ENCODE measurements at places on chromosomes 2 and 18. TPM values are rescaled to one million over a fixed set of nuclear protein-coding genes. Genes with fewer than 3 reads are reported as not detected.

DNA sequence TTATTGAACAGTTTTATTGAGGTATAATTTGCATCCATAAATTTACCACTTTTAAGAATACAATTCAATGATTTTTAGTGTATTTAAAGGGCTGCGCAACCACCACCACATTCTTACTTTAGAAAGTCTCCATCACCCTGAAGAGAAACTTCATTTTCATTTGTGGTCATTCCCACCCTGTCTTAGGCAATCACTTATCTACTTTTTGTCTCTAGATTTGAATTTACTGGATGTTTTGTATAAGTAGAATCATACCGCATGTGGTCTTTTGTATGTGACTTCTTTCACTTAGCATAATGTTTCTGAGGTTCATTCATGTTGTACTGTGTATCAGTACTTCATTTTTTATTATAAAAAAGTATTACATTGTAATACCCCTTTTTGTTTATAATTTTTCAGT, 17.9 kb upstream of the SLC4A10 start:
- DNase-seq, result no peak

DNA sequence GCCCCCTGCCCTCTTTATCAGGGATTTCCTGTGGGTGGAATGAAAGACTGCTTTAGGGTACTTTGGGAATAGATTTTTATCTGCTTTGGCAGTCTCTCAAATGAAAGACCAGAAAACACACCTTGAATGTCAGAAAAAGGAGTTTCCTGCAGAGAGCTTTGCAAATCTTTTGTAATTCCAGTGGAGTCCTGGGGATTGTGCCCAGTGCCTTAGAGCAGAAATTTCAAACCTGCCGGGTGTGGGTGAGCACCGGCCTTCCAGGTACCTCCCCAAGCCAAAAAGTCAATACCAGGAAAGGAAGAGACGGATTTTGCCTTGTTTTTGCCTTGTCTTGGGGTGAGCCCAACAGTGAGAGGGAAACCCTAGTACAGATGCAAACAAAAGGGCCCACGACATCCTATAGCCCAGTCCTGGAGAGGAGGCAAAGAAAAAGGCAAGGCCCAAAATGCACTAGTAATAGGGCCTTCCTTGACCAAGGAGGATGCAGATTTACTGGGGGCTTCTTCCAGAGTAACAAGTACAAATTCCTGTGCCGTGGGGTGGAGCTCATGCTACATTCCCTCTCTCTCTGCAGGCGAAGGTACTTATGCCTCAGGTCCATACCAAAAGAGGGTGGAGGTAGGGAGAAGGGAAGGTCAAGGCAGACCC, 36.4 kb downstream of the FOXI3 start:
- no peak for DNase-seq

DNA sequence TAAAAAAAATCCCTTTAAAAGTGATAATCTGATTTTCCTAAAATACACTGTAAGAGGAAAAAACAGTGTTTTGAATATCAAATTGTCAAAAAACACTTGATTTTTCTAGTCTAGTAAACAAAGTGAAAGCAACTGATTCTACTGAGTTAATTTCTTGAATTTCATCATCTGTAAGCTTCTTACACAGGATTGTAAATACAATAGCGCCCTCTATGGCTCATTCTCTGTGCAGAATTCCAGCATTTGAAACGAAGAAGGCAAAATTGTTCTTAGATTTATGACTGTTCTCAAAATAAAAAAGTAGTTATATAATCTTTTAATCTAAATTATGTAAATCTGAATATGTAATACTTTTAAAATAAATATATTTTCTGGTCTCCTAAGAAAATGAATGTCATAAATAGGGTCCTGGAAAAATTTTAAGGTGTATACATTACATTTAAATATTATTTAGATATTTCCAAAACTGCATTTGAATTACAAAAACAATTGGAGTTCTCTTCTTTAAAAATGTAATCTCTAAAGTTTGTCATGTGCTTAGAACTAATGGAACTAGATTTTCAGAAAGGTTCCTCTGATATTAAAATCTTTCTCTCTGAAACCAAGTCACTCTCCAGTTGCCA, 176.9 kb upstream of the MC4R start:
- DNase-seq, result no peak

DNA sequence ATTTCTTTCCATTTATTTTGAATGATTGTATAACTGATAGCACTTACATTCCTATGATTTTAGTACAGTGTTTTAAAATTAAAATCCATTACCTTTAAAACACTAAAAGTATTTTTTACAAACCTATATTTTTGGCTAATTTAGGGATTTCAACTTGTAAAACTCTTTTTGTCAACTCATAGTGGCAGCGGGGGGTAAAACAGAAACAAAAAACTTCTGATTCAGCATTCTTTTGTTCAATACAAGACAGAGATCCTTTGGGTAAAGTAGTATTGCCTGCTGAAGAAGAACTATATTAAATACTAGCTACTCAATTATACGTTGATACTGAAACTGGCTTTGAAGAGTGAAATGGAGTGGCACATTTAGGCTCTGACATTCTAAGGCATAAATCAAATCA, 437.4 kb upstream of the CDH19 start:
- DNase-seq, result no peak

GRCh38 chr2:112962308-112963175, 15.3 kb upstream of the IL36G start:
- no peak for DNase-seq

The KCMF1 gene
- 111 TPM for total RNA-seq

The ABCB11 gene
- total RNA-seq, result not detected

DNA sequence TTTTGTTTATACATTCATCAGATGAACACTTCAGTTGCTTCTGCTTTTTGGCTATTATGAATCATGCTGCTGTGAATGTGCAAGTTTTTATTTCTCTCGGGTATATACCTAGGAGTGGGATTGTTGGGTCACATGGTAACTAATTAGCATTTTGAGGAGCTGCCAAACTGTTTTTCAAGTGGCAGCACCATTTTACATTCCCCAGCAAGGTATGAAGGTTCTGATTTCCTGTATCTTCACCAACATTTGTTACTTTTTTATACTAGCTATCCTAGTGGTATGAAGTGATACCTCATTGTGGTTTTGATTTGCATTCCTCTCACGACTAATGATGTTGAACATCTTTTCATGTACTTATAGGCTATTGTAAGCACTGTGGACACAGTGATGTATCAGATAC, 53.9 kb downstream of the DYNC1I2 start:
- no peak for DNase-seq

The RIT2 gene
- not detected for total RNA-seq

- DNase-seq, result no peak
These were observed 295.1 kb downstream of the GALR1 start for GRCh38 chr18:77544792-77545191.

GRCh38 chr2:119371111-119371510, 4.3 kb downstream of the DBI start:
- DNase-seq, result no peak

GRCh38 chr2:101895039-101895438, 96.7 kb upstream of the IL1R2 start:
- no peak for DNase-seq

The VIT gene
- not detected for total RNA-seq

DNA sequence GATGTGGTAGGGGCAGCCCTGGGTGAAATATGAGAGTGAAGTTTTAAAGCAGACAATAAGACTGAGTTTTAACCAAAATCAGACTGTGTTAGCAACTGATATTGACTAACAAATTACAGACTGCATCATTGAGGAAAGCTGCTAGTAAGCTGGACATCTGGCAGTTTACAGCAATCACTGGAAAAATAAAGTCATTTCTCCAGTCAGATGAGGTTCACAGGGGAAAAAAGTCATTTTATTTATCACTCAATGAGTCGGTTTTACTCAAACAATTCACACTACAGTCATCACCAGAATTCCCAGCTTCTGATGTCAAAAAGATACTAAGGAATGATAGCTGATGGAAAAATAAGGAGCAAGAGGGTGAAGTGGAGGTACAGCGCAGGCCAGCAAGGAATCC, 10.5 kb upstream of the TMEM177 start:
- no peak for DNase-seq

The GAREM2 gene
- total RNA-seq, result 2.1 TPM

DNA sequence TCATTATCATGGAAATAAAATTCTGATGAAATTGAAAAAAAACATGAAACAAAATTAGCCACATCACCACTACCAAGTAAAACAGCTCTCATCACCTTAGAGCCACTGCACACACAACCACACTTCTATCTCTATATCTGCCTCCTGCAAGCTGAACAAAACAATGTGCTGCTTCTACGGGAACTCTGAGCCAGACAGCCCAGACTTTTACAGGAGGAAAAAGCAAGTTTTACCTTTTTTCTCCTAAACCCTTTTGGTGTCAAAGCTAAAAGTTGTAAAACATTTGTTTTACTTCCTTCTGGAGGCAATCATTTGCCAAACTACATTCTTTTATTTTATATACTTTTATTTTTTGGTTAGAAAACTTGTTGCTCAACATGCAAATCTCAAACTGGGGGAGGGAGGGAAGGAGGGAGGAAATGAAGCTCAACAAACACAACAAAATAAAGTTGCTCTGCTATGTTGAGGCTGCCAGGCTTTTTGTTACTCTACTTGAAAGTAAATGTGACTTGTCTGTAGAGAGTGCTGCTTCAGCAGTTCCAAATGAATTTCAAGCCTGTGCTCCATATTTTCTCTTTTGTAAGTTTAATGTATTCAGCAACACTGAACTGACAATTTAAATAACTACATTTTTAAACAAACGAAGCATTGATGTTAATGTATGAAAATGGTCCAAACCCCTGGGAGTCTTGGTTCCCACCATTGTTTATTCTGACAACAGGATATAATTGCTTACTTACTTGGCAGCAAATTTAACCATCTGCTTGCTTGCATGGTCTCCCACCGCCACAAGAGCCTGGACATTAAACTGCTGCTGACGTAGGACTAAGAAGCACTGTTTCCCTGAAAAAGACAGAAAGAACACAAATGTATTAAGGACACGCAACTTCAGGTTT, 24.5 kb downstream of the DARS1 start:
- no peak for DNase-seq

The EFEMP1 gene
- total RNA-seq, result not detected

The CNNM4 gene
- 5.9 TPM for total RNA-seq

DNA sequence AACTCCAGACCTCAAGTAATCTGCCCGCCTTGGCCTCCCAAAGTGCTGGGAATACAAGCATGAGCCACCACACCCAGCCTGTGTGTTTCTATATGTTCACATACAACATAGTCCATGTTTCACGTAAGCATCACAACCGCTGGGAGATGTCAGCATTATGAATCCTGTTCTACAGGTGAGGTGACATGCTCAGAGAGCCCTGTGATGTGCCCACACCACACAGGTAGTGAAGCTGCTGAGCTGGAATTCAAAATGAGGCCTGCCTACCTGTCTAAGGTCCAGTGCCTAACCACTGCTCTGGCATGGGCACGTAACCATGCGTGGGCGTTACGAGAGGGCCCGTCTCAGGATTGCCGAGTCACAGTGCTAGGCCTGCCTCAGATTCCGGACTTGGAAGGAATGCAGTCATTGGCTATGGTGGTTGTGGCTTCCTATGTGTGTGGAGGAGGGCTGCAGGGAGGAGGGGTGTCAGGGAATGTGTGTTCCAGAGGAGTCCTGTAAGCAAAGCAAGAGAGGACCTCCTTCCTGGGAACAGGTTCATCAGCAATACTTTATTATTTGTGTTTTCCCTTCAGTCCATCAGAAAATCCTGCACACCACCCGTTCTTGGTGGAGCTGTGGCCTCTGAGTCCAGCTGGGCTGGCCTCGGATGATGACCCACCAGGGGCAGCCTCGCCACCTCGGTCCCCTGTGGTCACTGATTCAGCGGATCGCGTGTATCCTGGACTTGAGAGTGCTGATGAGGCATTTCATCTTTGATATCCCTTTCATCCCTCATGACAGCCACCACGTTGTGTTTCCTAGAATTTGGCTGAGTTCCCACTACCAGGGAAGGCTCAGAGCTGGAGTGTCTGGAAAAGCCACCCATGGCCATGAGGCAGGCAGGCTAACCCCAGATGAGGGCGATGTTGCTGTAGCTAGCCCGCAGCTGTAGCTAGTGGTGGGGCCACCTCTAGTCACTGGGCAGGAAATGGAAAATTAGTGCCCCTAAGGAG, 31.1 kb downstream of the HK2 start:
- no peak for DNase-seq

GRCh38 chr2:2665834-2666133, 334.7 kb upstream of the MYT1L start:
- no peak for DNase-seq

The SLC4A3 gene
- total RNA-seq, result not detected

DNA sequence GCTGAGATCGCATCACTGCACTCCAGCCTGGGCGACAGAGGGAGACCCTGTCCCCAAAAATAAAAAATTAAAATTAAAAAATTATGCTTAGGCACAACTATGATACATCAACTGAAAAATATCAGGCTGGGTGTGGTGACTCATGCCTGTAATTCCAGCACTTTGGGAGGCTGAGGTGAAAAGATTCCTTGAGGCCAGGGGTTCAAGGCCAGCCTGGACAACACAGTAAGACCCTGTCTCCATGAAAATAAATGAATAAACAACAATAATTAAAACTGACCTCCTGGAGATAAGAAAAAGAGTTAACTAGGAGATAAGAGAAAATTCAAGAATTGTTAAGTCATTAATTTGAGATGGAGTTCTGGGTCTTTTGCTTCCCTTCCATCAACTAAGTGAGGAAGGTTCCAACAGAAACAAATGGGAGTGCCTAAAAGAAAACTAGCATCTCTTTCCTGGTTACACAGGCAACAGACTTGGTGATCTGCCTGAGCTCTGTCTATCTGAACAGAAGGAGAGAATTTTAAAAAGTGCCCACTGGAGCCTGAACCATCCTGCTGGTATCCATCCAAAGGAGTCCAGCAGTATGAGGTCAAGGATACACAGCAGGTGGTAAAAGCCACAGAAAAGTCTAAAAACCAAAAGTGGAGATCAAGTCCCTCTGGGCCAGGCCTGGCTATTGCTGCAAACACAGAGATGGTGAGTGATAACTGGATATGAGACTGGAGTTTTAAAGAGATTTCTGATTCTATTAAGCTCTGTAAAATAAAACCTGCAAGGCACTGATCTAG, 8.8 kb downstream of the PPM1G start:
- no peak for DNase-seq

- no peak for DNase-seq
These were observed 41.4 kb downstream of the ATP6V1C2 start for GRCh38 chr2:10762651-10763460.

The EVX2 gene
- total RNA-seq, result not detected

GRCh38 chr2:12616456-12617156, 100.1 kb upstream of the TRIB2 start:
- no peak for DNase-seq
